ENCODE measurements at places on chromosomes 13 and 19.

DNA sequence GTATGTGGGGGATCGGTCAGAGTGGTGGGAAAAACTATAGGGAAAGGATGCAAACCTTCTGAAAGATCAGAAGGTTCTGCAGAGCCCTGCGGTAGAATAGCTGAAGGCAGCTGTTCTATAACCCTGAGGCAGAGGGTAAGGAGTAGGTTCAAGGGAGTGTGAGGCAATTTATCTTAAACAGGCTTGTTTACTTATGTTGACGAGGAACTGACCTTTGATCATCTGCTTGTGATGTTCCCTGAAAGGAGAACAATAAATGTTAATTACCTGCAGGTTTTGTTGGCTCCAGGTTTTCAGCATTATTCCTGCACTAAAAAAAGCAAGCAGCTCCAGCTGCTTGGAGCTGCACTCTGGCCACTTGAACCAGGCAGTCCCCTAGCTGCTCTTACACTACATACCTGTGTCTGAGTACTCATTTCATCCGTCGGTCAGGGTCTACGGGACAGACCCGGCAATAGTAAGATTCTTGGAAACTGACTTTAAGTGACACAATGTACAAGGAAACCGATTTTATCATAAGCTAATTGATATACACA lies 202.1 kb downstream of the TBC1D4 start:
- DNase-seq = no peak

DNA sequence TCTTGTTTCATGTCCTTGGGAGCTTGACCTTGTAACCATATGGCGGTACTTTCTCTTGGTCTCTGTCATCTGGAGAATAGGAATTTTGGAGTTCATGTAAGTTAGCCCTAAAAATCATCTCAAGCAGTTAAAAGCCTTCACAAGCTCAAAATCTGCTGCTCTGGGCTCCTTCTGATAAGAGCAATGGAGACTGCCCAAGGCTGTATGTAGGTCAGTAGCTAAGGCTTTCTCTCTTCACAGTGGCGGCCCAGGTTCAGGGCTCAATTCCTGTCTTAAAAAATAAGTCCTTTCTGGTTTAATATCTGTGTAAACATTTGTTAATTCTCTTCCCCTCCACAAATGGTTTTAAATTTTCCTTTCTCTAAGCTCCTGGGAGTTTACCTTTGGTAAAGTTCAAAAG lies 45.3 kb upstream of the ANKRD10 start:
- no peak for DNase-seq

DNA sequence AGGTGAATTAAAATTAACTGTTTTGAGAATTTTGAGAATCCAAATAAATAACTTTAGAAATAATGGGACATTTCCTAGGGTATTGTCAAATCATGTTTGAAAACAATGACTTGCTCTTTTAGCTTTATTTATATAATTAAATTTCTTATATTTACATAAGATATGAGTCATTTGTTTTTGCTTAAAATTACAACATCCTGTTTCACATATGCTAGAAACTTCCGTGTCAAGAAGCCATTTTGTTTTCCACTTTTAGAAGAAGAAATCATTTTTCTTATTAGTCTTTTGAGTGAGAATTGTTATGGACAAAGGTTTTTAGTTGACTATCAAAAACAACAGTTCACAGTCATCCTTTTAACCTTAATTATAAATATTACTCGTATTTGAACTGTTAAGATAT lies 48.2 kb downstream of the DPY19L3 start:
- DNase-seq = no peak

DNA sequence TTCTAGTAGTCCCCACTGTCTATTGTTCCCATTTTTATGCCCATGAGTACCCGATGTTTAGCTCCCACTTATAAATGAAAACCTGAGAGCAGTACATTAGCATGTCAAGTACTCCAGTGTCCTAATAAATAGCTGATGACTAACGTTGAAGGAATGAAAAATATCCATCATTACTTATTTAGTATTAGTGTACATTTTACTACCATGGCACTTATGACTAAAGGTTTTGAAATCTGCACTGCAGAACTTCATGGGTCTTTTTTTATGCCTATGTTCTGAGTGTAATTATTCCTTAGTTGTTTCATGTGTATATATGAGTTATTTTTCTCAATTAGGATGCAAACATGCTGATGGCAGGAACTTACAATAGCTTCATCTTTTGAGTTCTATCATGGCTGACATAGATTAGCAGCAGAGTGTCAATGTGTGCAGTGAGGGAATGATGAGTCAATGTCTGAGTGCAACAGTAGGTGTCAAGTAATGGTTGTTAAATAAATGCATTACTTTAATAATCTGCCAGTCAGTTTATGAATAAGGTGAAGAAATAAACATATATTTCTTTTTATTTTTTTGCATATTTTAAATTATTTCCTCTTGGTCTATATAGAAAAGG lies 188.4 kb downstream of the ITGBL1 start:
- DNase-seq = no peak

DNA sequence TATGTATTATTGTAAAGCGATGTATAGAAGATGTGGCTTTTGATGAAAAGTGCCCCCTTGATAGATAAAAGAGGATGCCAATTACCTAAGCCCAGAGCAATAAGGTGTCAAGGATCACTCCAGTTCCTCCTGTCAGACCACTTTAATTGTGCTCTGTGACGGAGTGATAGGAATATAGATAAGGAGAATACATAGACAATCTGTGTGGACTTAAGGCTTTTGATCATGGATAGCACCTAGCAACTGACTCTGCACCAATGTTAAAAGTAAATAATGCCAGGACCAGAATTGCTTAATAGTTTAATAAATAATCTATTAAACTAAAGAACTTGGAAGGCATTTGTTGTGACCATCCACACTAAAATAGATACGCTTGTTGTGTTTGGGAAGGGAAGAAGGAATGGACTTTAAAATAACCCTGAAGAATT lies 390.7 kb upstream of the ARGLU1 start:
- DNase-seq = no peak

Measured in iPS-NIHi11 (cell line).